ENCODE measurements at places on chromosomes 13 and 19.

DNA sequence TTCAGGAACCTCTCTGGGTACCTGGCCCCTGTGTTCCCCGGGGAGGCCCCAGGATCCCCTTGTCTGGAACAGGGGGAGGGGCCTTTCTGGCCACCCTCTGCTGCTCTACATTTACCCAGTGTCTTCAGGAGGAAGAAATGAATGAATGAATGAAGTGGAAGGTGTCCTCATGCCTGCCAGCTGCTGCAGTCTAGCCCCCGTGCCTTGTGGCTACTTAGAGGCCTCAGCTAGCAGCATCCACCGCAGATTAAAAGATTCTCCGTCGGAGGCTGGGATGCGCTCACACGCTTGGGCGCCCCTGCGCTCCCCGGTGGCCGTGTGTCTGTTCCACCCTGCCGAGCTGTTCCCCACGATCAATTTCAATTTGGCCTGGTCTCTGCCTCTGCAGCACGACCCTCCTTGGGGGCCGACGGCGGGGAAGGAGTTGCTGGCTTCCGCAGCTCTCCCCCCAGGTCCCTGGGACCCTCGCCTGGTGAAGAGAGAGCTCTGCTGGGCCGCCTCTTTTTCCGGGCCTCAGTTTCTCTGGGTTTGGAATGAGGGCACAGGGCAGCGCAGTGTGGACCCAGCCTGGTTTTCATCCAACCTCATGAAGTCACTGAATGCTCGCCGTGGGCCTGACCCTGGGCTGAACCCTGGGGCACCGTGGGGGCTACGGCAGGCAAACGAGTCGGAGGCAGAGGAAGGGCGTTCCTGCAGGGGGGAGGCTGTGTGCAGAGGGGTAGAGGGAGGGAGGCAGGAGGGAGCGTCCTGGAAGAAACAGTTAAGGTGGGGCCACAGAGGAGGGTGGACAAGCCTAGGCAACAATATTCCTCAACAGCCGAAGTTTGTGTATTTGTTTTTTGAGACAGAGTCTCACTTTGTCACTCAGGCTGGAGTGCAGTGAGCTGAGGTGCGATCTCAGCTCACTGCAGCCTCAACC lies 28.3 kb downstream of the EFNA2 start:
- no peak for DNase-seq

- DNase-seq = no peak
Observed at GRCh38 chr13:48344264-48344663, 40.7 kb downstream of the RB1 start.

- DNase-seq = no peak
Observed at GRCh38 chr19:55459551-55459949, 1.9 kb downstream of the ISOC2 start.

GRCh38 chr13:107817647-107818287 lies 397.6 kb downstream of the LIG4 start:
- no peak for DNase-seq

- DNase-seq = peak; percentile 26
Observed at GRCh38 chr13:32246468-32246867, 68.7 kb downstream of the ZAR1L start.

DNA sequence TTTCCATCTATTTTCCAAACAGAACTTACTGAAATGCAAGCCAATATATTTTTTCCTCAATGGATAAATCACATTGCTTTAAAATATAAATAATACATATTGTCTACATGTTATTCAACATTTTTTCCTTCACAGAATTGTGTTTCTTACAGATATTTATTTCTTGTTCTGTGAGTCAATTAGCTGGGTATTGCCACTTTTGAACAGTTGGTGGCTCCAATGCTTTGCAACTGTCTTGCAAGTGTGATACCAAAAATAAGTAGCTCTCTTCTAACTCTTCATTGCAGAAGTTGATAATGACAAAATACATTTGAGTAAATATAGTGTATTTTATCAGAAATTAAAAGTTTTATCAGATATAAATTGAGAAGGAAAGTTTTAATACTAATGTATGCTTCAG lies 17.1 kb upstream of the GPC5 start:
- no peak for DNase-seq

GRCh38 chr13:31891472-31891871 lies 140.1 kb upstream of the FRY start:
- DNase-seq = no peak

DNA sequence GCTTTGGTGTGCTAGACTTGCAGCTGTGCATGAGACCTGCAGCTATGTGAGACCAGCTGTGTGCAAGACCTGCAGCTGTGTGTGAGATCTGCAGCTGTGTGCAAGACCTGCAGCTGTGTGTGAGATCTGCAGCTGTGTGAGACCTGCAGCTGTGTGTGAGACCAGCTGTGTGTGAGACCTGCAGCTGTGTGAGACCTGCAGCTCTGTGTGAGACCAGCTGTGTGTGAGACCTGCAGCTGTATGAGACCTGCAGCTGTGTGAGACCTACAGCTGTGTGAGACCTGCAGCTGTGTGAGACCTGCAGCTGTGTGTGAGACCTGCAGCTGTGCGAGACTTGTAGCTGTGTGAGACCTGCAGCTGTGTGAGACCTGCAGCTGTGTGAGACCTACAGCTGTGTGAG lies 6.7 kb upstream of the DCUN1D2 start:
- DNase-seq = no peak

GRCh38 chr19:37594982-37595382 lies 306 bp downstream of the ZNF540 start:
- DNase-seq = peak; percentile 11

GRCh38 chr13:92864584-92865284 lies 361.9 kb upstream of the GPC6 start:
- DNase-seq = no peak

GRCh38 chr13:111249637-111250360 lies 70.6 kb upstream of the TEX29 start:
- no peak for DNase-seq

All from T47D (cell line).